Fibroblast of lung (primary cell): ENCODE measurements at places on chromosomes 3 and 15. TPM values are rescaled to one million over a fixed set of nuclear protein-coding genes. Genes with fewer than 3 reads are reported as not detected.

TTC21A gene
- 1.6 and 1.8 TPM in 2 replicates for polyA plus RNA-seq

MUC20 gene
- 0.16 and 0.54 TPM in 2 replicates for polyA plus RNA-seq

TMF1 gene
- polyA plus RNA-seq = 18.0 and 27.5 TPM in 2 replicates

UBA3 gene
- polyA plus RNA-seq = 77.2 and 95.4 TPM in 2 replicates

MUC13 gene
- polyA plus RNA-seq = not detected in 2 replicates

SLC6A1 gene
- polyA plus RNA-seq = not detected in 2 replicates

DNA sequence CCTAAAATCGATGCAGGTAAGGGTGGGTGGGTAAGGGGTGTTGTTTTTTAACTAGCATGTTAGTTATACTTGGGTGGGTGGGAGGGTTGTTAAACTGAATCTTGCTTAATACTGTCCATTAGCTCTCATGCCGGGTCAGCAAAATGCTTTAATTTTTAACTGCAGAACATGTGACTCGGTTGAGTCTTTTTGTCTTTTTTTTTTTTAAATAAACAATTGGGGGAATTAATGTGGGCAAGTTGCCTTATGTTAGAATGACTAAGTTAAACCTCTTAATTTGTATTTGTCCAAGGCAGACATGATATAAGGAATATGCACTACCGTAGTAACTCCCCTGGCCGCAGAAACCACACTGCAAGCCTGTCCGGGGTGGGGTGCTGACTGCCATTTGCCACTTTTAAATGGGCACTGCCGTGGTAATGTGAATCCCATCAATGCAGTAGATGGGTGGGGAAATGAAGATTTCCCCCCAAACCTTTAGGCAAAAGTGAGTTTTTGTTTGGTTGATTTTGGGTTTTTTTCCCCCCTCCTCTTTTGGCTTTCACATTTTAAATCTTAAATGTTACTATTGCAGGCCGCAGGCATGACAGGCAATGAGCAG lies 54.3 kb upstream of the CCR4 start:
- H3K4me1 ChIP-seq = no peaks in the 10 kb centered on the region
- peaks cover 12% of the 10 kb centered on the region for H3K27me3 ChIP-seq
- DNase-seq = peak; percentile 34
- H3K36me3 ChIP-seq = no peaks in the 10 kb centered on the region
- H3K27ac ChIP-seq = no peak overlapping the region

DNA sequence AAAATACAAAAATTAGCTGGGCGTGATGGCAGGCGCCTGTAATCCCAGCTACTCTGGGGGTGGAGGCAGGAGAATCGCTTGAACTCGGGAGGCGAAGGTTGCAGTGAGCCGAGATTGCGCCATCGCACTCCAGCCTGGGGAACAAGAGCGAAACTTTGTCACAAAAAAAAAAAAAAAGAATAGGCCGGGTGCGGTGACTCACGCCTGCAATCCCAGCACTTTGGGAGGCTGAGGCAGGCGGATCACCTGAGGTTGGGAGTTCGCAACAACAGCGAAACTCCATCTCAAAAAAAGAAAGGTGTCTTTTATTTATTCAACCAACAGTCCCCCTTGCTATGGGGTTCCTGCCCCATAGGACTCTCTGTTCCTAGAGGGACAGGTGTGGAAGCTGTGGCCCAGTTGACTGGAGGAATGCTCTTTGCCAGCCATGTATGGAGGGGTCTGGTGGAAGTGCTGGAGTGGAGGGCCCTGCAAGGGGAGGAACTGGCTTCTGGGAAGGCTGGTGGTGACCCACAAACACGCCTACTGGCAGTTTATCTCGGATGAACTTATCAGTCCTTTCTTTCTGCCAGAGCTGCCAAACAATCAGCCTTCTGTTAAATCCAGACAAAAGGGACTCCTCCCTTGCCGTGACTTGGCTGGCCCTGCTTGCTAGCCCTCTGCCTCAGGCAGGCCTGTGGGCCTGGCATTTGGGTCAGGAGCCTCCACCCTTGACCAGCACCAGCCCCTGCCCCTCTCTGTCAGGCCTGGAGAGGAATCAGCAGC lies 4.6 kb upstream of the DAG1 start:
- peak; percentile 51 for DNase-seq
- H3K36me3 ChIP-seq = no peaks in the 10 kb centered on the region
- H3K27me3 ChIP-seq = no peaks in the 10 kb centered on the region
- H3K4me3 ChIP-seq = no peak overlapping the region
- no peak overlapping the region for H3K27ac ChIP-seq

DNA sequence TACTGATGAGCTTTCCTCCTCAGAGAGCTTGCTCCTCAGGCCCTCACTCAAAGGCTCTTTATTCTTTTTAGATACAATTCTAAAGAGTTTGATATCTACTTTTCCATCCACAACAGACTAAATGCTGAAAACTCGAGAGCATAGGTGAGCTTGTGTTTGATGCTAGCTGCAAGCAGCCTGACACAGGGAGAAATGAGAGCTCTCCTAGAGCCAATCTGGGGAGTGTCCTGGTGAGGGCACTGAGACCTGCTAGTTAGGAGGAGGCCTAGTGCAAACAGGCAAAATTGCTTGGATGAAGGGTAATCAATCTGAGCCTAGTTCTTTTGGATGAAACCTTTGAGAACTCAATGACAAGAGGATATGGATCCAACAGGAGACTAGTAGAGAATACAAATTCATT lies 300.8 kb downstream of the ZBTB20 start:
- no peaks in the 10 kb centered on the region for H3K4me1 ChIP-seq

DNA sequence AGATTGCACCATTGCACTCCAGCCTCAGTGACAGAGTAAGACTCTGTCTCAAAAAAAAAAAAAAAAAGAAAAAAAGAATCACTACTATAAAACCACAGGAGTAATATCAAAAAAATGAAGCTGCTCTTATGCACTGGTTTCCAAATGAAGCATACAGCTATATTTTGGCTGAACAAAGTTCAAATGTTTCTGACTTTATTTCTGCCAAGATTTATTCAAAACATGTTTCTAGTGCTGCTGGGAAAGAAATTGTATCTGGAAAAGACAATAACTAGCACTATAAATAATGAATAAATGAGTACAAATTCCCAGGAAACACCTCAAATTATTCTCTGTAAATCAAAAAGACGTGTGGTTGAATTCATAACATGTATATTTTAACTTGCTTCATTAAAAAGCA lies 102.5 kb upstream of the MME start:
- no peak overlapping the region for H3K4me3 ChIP-seq
- H3K36me3 ChIP-seq = no peaks in the 10 kb centered on the region
- H3K27me3 ChIP-seq = no peaks in the 10 kb centered on the region
- no peak for DNase-seq
- H3K27ac ChIP-seq = no peak overlapping the region
- H3K4me1 ChIP-seq = no peaks in the 10 kb centered on the region

GRCh38 chr3:61233746-61234145 lies 17.5 kb downstream of the FHIT start:
- H3K36me3 ChIP-seq = no peaks in the 10 kb centered on the region
- no peak for DNase-seq
- H3K27me3 ChIP-seq = no peaks in the 10 kb centered on the region
- H3K4me3 ChIP-seq = no peak overlapping the region
- no peaks in the 10 kb centered on the region for H3K4me1 ChIP-seq
- no peak overlapping the region for H3K27ac ChIP-seq

- no peaks in the 10 kb centered on the region for H3K36me3 ChIP-seq
- H3K4me1 ChIP-seq = no peaks in the 10 kb centered on the region
- H3K27ac ChIP-seq = no peak overlapping the region
- no peaks in the 10 kb centered on the region for H3K27me3 ChIP-seq
- DNase-seq = no peak
Observed at GRCh38 chr3:72048873-72049272, 263.9 kb upstream of the PROK2 start.

GRCh38 chr15:41115652-41116115 lies 396 bp downstream of the INO80 start:
- no peaks in the 10 kb centered on the region for H3K27me3 ChIP-seq
- peaks cover 3% of the 10 kb centered on the region for H3K4me1 ChIP-seq
- H3K27ac ChIP-seq = peak overlapping the region; percentile 99
- DNase-seq = peak; percentile 59
- no peaks in the 10 kb centered on the region for H3K36me3 ChIP-seq

DNA sequence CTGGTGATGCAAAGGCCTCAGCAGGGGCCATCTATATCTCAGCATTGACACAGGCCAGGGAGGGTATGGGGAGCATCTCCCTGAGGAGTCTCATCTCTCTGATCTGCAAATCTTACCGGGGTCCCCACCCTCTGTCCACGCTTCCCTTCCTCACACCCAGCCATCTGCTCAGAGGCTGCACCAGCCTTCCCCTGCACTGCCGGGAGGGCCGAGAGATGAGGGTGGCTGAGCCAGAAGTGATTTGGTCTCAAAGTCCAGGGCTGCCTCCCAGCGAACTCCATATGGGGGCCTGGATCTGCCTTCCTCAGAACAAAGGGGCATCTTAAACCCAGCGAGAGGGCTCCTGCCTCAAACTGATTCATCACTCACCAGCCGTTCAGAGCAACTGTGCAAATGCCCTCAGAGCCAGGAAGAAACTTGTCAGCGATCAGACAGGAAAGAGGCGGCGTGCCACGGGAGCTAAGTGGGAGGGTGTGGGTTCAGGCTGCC lies 4.6 kb downstream of the IGDCC3 start:
- H3K4me3 ChIP-seq = no peak overlapping the region
- DNase-seq = no peak
- no peaks in the 10 kb centered on the region for H3K4me1 ChIP-seq
- H3K27ac ChIP-seq = no peak overlapping the region

DNA sequence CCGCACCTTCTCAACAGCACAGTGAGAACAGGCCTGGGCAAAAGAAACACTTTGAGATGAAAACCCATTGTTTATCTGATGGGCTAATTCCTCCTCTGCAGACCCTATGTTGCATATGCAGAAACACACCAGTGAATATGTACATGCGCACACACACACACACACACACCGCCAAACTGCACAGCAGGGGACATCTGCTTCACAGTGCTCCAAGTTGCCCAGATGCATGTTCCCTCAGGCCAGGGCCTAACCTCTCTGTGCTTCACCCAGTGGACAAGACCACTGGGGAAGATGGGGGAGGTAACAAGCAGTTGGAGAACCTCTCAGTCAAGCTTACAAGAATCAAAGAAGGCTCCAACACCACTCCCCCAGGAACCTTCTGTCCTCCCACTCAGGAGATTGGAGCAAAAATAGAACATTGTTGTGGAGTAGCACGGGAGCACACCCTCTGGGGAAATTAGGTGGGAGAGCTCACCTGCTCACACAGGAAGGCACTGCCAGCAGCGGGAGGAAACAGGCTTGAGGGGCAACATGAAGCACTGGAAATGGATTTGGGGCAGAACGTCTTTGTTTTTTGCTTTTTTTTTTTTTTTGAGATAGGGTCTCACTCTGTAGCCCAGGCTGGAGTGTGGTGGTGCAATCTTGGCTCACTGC lies 13.0 kb downstream of the HCN4 start:
- no peak overlapping the region for H3K27ac ChIP-seq
- no peaks in the 10 kb centered on the region for H3K36me3 ChIP-seq
- H3K4me3 ChIP-seq = no peak overlapping the region
- H3K27me3 ChIP-seq = peaks cover 13% of the 10 kb centered on the region
- no peak for DNase-seq

DNA sequence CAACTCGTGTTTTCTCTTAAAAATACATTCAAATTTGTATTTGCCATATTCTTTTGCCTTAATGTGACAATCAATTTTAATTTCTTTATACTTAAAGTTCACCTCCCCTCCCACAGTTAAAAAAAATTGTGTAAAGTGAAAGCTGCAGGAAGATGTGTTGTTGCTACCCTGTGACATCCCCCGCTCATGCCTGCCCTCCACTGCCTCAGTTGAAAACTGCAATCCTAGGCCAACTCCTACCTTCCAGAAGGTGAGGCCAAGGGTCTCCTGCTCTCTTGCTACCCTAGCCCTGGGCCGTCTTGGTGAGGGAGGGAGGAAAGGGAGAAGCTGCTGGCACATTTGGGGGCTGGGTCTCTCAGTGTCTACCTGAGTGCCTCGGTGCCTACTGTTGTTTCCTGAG lies 57.0 kb upstream of the CMTM7 start:
- no peak overlapping the region for H3K27ac ChIP-seq
- H3K36me3 ChIP-seq = no peaks in the 10 kb centered on the region
- no peak overlapping the region for H3K4me3 ChIP-seq
- no peaks in the 10 kb centered on the region for H3K4me1 ChIP-seq

GRCh38 chr3:186178412-186178811 lies 69.5 kb upstream of the ETV5 start:
- no peaks in the 10 kb centered on the region for H3K4me1 ChIP-seq
- no peak for DNase-seq
- H3K4me3 ChIP-seq = no peak overlapping the region
- no peaks in the 10 kb centered on the region for H3K36me3 ChIP-seq
- H3K27me3 ChIP-seq = no peaks in the 10 kb centered on the region

- H3K27ac ChIP-seq = peak overlapping the region; percentile 62
- DNase-seq = peak; percentile 56
- peaks cover 4% of the 10 kb centered on the region for H3K4me1 ChIP-seq
Observed at GRCh38 chr3:53044711-53045517, 959 bp downstream of the SFMBT1 start.

- peak; percentile 56 for DNase-seq
- H3K36me3 ChIP-seq = no peaks in the 10 kb centered on the region
- no peaks in the 10 kb centered on the region for H3K27me3 ChIP-seq
- no peak overlapping the region for H3K27ac ChIP-seq
- peaks cover 9% of the 10 kb centered on the region for H3K4me1 ChIP-seq
Observed at GRCh38 chr15:98682992-98683701, 34.8 kb downstream of the IGF1R start.

GRCh38 chr15:69958496-69959084 lies 139.1 kb downstream of the TLE3 start:
- no peak overlapping the region for H3K27ac ChIP-seq
- no peak overlapping the region for H3K4me3 ChIP-seq
- H3K27me3 ChIP-seq = no peaks in the 10 kb centered on the region
- H3K36me3 ChIP-seq = no peaks in the 10 kb centered on the region
- H3K4me1 ChIP-seq = no peaks in the 10 kb centered on the region

DNA sequence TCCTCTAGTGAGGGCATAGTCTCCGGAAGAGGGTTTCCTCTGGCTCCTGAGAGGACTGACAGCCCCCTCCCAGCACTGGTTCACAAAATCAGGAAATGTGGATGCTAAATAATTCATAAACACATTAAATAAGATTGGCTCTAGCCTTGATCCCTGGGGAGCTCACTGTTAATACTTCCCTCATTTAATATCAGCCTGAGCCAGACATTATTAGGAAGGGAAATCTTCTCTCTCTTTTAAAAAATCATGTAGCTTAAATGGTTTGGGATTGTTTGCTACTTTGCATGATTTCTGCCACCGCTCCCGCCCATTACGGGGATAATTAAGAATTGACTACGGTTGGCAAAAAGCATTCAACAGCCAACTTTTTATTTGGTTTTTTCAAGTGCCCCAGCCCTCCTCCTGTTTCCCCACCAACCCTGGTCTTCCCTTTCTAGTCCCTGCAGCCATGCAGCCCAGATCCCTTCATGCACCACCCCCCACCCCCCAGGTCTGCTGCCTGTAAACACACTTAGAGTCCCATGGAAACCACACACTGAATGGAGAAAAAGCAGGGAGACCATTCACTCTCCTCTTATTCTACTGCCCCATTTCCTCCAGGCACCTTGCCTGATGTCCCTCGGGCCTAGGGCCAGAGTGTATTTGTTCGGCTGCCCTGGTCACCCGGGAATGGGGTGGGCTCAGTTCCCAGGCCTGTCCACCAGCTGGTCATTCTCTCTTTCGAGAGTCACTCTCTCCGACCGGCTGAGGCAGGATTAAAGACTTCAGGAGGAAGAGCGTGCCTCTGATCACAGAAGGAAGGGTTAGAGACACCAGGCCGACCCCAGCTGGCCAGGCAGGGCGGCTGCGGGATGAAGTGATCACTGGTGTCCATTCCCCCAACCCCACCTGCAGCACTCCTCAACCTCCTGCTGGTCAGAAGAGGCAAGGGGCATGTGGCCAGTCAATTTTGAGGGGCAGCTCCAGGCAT lies 45.1 kb downstream of the SEMA5B start:
- no peaks in the 10 kb centered on the region for H3K36me3 ChIP-seq
- no peak for DNase-seq
- H3K27ac ChIP-seq = no peak overlapping the region
- H3K27me3 ChIP-seq = peaks cover 20% of the 10 kb centered on the region
- no peak overlapping the region for H3K4me3 ChIP-seq
- H3K4me1 ChIP-seq = peaks cover 3% of the 10 kb centered on the region
